ENCODE measurements at places on chromosomes 12 and 14. TPM values are rescaled to one million over a fixed set of nuclear protein-coding genes. Genes with fewer than 3 reads are reported as not detected.

Gene VWF
- 18.5 TPM for polyA plus RNA-seq

Gene HOXC6
- 34.5 TPM for polyA plus RNA-seq

Gene CCDC38
- 0.63 TPM for polyA plus RNA-seq

Gene GDF3
- 0.25 TPM for polyA plus RNA-seq

Gene LRP1-AS
- polyA plus RNA-seq, result not detected

Gene BCL11B
- polyA plus RNA-seq, result 3.1 TPM

Gene TTLL5
- polyA plus RNA-seq, result 27.9 TPM

Gene HPD
- 0.74 TPM for polyA plus RNA-seq

Gene TUBA1B
- polyA plus RNA-seq, result 1,073 TPM

Gene ZNF891
- polyA plus RNA-seq, result 4.5 TPM

Gene ADCY4
- 20.9 TPM for polyA plus RNA-seq

Gene ESR2
- 0.55 TPM for polyA plus RNA-seq

Gene GYS2
- 0.32 TPM for polyA plus RNA-seq

Gene PRIMA1
- polyA plus RNA-seq, result 2.2 TPM

Gene ABHD12B
- polyA plus RNA-seq, result 1.5 TPM

Gene AMDHD1
- 1.5 TPM for polyA plus RNA-seq

Gene RECQL
- polyA plus RNA-seq, result 32.8 TPM
